ENCODE measurements at places on chromosomes 3 and 15.
A peak's percentile ranks its signal among the peaks of the same experiment; 100 is the strongest.

GRCh38 chr3:18049096-18049495, 306.7 kb upstream of the TBC1D5 start:
- no peak overlapping the region for H3K4me3 ChIP-seq
- H3K27me3 ChIP-seq = no peaks in the 10 kb centered on the region
- DNase-seq = no peak
- H3K27ac ChIP-seq = no peak overlapping the region

DNA sequence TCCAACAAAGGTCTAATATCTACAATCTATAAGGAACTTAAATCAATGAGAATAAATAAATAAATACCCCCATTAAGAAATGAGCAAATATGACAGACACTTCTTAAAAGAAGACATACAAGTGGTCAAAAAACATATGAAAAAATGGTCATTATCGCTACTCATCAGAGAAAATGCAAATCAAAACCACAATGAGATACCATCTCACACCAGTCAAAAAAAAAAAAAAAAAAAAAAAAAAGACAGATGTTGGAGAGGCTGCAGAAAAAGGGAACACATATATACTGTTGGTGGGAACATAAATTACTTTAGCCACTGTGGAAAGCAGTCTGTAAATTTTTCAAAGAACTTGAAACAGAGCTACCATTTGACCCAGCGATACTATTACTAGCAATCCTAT, 31.6 kb upstream of the OR5H6 start:
- no peaks in the 10 kb centered on the region for H3K27me3 ChIP-seq
- no peaks in the 10 kb centered on the region for H3K4me1 ChIP-seq
- no peak overlapping the region for H3K27ac ChIP-seq
- no peak for DNase-seq
- no peak overlapping the region for H3K4me3 ChIP-seq

GRCh38 chr3:110420158-110420641, 651.4 kb upstream of the NECTIN3 start:
- H3K27me3 ChIP-seq = no peaks in the 10 kb centered on the region
- no peaks in the 10 kb centered on the region for H3K4me1 ChIP-seq
- no peak for DNase-seq
- H3K4me3 ChIP-seq = no peak overlapping the region
- no peaks in the 10 kb centered on the region for H3K36me3 ChIP-seq

DNA sequence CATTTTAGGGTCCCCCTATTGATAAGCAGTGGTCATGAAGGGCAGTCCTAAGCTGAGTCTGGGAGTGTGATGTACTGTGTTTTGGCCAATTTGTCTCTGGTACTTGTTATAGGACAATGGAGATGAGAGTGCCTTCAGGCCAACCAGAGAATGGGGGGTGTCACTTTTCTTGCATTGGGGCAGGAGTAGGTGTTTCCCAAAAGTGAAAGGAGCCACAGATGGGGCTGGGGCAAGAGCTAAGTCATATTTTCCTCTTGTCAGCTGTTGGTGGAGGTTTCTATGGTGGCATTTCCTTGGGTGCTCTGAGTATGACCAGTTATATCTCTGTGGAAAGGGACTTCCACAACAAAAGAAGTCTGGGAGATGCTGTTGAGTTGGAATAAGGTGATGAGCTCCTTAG, 24.7 kb upstream of the BSN start:
- DNase-seq = no peak
- no peak overlapping the region for H3K4me3 ChIP-seq
- peaks cover 26% of the 10 kb centered on the region for H3K36me3 ChIP-seq
- H3K4me1 ChIP-seq = peaks cover 1% of the 10 kb centered on the region
- no peaks in the 10 kb centered on the region for H3K27me3 ChIP-seq
- no peak overlapping the region for H3K27ac ChIP-seq

GRCh38 chr3:126780666-126781065, 76.6 kb downstream of the CHCHD6 start:
- H3K4me3 ChIP-seq = no peak overlapping the region
- no peaks in the 10 kb centered on the region for H3K27me3 ChIP-seq
- H3K4me1 ChIP-seq = peaks cover 30% of the 10 kb centered on the region
- no peaks in the 10 kb centered on the region for H3K36me3 ChIP-seq
- no peak for DNase-seq
- peak overlapping the region; percentile 57 for H3K27ac ChIP-seq

DNA sequence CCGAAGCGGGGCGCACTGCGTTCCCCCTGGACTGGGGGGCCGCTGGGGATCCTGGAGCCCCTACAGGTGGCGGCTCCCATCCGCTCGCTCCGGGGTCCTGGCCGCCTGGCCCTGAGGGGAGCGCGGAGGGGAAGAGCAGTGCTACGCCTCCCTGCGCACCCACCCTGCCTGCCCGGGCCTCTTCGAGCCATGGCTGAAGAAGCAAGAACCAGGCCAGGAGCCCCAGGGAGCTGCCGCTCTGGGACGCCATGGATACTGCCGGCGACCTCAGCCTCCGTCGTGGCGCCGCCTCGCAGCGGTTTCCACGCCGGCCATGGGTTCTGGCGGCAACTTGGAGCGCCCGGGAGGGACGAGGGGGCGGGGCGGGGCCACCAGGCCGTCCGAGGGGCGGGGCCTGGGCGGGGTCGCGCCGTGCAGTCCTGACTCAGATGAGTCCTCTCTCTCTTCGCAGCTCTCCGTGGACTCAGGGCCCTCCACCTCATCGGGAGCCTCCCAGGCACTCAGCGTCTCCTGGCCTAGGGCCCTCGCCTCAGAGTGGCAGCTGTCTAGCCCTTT, 50.9 kb downstream of the MYL3 start:
- H3K4me3 ChIP-seq = peak overlapping the region; percentile 52
- H3K36me3 ChIP-seq = no peaks in the 10 kb centered on the region
- H3K27me3 ChIP-seq = no peaks in the 10 kb centered on the region
- H3K27ac ChIP-seq = peak overlapping the region; percentile 50
- DNase-seq = no peak
- peaks cover 15% of the 10 kb centered on the region for H3K4me1 ChIP-seq

DNA sequence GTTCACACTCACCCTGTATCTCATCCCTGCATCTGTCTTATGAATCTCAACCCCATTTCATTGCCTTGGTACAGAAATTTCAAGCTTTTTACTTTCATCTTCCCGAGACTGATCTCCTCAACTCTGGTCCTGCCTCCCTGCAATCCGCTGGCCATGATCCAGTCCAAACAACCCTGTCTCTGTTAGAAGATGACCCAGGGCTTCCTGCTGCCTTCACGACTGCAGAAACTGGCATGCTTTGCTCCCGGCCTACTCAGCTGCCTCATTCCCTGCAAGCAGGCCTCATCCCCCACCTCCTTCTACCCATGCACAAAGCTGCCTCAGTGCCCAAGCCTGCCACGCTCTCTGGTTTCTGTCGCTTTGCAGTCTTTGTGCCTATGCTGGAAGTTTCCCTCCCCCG, 12.4 kb downstream of the HES1 start:
- H3K4me1 ChIP-seq = peaks cover 2% of the 10 kb centered on the region
- no peaks in the 10 kb centered on the region for H3K36me3 ChIP-seq
- DNase-seq = no peak
- H3K27me3 ChIP-seq = no peaks in the 10 kb centered on the region

DNA sequence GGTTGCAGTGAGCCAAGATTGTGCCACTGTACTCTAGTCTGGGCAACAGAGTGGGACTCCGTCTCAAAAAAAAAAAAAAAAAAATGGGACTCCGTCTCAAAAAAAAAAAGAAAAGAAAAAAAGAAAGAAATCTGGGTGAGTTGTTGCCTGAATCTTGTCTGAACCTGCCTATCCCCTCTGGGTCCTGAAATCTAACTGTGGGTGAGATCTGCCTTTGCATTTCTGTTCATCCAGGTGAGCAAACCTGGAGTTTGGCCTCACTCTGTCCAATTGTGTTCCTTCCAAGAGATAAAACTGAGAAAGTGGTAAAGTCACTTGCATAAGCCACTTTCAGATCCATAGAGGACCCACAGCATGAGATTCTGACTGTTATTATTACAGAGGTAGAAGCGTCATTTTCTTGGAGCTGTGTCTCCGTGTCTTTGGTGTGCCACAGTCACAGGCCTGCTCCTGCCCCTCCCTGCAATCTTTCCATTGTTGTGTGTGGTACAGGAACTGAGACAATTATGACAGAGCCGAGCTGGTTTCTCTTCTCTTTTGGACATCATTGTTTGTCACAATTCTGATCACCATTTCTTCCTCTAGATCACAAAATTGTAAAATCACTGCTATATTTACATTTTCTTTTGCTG, 235.9 kb downstream of the LPP start:
- peak overlapping the region; percentile 63 for H3K27ac ChIP-seq
- H3K36me3 ChIP-seq = no peaks in the 10 kb centered on the region
- DNase-seq = no peak
- no peaks in the 10 kb centered on the region for H3K27me3 ChIP-seq

DNA sequence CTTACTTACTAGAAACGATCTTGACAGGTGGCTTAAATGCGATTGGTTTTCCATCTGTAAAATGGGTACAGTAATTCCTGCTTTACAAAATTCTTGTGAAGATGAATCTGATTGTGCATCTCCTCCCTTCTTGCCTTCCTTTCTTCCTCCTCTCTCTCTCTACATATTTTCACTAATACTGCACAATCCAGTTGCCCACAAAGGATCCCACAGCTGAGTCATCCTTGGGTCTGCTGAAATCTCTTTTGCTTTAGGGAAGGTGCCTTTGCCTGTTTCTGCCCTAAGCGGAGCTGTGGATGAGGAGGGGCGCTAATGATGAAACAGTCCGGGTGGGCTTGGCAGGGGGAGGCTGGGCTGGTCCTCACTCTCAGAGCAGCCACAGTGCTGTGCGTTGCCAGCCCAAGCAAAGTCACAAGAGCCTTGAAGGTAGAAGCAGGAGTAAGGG, 46.1 kb downstream of the AMOTL2 start:
- no peak overlapping the region for H3K4me3 ChIP-seq
- H3K4me1 ChIP-seq = peaks cover 60% of the 10 kb centered on the region
- H3K36me3 ChIP-seq = no peaks in the 10 kb centered on the region
- H3K27ac ChIP-seq = peak overlapping the region; percentile 80
- no peak for DNase-seq

DNA sequence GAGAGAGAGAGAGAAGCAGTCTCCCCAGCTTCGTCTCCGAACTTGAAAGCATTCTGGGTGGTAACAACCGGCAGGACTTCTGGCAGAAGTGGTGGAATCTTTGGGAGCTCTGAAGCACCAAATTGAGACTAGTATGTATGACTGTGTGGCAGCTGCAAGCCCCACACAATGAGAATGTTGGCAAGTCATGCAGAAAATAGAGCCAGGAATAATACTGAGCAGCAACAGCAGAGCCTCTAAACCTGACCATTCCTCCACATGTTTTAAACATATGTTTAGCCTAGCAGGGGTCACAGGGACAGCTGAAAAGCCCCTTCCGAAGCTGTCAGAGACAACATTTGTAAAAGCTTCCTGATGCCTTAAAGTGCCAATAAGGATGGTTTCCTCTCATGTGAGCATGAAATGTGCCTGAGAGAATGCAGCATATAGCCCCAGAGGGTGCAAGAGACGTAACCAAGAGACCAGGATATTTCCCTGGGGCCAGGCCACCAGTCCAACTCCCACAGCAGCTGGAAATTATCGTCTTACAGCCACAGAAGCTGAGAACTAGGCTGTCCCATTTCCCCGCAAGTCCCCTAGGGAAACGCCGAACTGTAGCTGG, 178.6 kb upstream of the CCDC54 start:
- H3K27ac ChIP-seq = no peak overlapping the region
- no peak for DNase-seq
- H3K4me1 ChIP-seq = peaks cover 9% of the 10 kb centered on the region
- H3K4me3 ChIP-seq = no peak overlapping the region
- H3K27me3 ChIP-seq = no peaks in the 10 kb centered on the region
- no peaks in the 10 kb centered on the region for H3K36me3 ChIP-seq

DNA sequence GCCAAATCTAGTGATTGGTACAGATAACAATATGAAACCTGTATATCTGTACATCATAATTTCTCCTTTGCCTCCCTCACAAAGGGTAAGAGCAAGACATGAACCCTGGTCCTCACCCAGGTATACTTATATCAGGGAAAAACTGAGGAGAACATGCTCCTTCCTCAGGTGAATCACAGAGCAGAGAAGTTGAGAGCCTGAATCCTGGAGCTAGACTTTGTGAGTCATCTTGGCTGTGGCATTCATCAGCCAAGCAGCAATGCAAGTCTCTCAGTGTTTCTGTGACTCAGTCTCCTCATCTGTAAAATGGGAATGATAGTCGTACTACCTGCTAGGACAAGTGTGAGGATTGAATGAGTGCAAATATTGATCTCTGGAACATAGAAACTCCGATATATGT, 165.7 kb upstream of the ADAMTS9 start:
- H3K27me3 ChIP-seq = no peaks in the 10 kb centered on the region
- no peak for DNase-seq
- no peak overlapping the region for H3K4me3 ChIP-seq
- no peak overlapping the region for H3K27ac ChIP-seq

GRCh38 chr15:38471974-38472373, 18.0 kb downstream of the FAM98B start:
- H3K4me1 ChIP-seq = no peaks in the 10 kb centered on the region
- peaks cover 42% of the 10 kb centered on the region for H3K36me3 ChIP-seq
- H3K27me3 ChIP-seq = no peaks in the 10 kb centered on the region
- no peak for DNase-seq

DNA sequence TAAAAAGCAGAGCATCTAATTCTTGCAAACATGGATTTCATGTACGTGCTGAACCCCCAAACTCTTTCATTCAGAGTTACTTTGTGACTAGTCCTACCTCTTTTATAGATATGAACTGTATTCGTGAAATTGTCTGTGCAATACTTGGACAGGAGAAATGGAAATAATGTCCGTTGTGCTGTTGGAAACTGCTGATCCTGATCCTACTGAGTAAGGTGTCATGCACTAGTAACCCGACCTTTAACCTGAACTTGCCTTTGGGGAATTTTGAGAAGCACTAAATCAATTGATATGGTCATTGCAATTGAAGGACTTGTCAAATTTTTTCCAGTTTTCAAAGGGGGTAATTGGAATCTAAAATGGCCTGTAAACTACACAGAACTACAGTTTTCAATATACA, 856.4 kb downstream of the ROBO1 start:
- H3K4me1 ChIP-seq = no peaks in the 10 kb centered on the region
- H3K36me3 ChIP-seq = no peaks in the 10 kb centered on the region
- no peaks in the 10 kb centered on the region for H3K27me3 ChIP-seq
- no peak overlapping the region for H3K27ac ChIP-seq
- no peak for DNase-seq

DNA sequence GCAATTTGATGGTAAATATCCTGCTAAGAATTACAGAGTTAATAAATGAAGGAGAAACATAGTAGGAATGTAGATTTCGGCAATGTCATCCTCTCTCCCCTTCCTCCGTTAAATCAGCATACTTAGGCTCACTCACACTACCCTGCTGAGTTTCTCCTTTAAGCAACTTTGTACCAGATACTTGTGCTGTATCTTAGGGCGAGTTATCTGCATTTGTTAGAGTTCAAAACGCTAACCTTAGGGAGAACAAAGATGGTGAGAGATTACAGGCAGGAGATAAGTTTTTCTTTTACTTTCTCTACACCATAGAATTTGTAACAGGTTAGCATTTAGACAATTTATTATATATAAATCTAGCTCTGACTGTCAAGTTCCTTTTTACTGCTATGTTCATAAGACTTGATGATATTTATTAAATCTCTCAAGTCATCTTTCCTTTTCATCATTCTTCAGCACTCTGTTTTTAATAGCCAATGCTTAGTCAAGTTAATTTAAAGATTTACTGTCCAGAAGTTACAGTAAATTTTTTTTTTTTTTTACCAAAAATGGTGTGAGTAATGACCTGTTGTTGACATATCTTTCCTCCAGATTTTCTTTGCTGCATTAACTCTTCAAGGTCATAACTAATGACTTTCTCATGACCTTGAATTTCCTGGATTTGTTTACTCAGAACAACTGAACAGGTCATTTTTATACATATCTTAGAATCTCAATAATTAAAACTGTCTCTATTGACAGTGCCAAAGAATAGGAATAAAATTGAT, 22.2 kb downstream of the SUCNR1 start:
- DNase-seq = no peak
- no peaks in the 10 kb centered on the region for H3K36me3 ChIP-seq
- H3K27me3 ChIP-seq = no peaks in the 10 kb centered on the region
- H3K27ac ChIP-seq = no peak overlapping the region
- no peak overlapping the region for H3K4me3 ChIP-seq
- H3K4me1 ChIP-seq = peaks cover 5% of the 10 kb centered on the region
